ENCODE measurements at places on chromosomes 16 and 17. TPM values are rescaled to one million over a fixed set of nuclear protein-coding genes. Genes with fewer than 3 reads are reported as not detected.
A peak's percentile ranks its signal among the peaks of the same experiment; 100 is the strongest.

DNA sequence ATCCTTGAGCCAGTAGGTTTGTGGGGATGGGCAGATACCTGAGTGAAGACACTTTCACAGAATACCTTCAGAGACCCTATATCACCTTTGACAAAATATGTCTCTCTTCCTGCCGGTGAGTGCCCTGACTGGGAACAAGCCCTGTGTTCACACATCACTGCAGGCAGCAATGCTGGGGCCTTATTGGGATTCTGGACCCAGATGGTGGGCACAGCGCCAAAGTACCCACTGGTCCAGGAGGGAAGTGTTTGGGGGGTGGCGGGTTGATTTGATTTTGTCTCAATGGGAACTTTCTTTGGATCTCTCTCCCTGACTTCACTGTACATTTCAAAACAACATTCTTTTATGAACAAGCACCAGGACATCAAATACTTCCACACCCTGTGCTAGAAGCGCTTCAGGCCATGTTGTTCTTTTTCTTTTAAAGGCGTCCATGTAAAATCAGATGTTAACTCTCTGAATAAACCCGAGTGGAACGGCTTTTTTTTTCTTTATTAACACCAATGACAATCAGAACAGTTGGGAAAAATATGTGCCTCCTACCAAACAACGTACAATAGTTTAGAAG lies 62.4 kb upstream of the AKTIP start:
- H3K27ac ChIP-seq = no peak overlapping the region
- H3K4me1 ChIP-seq = no peaks in the 10 kb centered on the region

DNA sequence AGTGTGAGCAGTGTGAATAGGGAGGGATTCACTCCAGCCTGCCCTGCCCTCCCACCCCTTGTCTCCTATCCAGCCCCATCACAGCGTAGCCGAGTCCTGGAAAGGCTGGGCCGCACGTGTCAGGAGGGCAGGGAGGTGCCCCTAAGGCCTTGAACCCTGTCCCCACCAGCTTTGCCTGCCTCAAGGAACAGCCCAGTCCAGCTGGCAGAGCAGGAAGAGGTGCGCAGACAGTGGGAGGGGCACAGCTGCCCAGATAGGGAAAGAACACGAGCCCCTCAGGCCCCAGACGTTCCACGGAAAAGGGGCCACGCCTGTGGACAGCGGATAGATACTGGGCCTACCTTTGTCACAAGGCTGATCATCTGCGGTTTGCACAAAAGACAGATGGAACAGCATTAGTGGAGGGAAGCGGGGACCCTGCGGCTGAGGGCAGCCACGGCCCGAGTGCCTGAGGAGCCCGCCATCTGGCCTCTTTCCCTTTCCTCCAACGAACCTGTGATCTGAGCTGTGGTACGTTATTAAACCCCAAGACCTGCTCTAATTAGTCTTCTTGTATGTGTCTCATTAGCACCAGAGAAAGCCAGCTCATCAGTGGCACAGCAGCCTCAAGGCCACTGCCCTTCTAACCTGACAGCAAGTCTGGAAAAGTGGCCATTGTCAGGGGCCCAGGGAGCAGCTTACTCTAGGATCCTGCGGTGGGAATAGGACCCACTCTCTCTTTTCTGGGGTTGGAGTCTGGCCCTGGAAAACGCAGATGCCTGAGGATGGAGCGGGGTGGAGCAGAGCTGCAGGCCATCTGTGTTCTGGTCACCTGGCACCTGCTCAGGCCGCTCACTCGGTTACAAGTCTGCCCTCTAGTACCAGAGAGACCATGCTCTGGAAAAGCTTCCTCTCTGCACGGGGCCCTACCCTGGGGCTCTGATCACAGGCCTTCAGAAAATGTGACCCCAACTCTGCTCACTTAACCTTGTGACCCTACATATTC lies 16.3 kb downstream of the MPP3 start:
- no peak overlapping the region for H3K27ac ChIP-seq
- no peak overlapping the region for H3K4me3 ChIP-seq
- H3K36me3 ChIP-seq = peaks cover 6% of the 10 kb centered on the region
- H3K27me3 ChIP-seq = no peaks in the 10 kb centered on the region
- no peaks in the 10 kb centered on the region for H3K4me1 ChIP-seq
- DNase-seq = no peak

- peaks cover 4% of the 10 kb centered on the region for H3K4me1 ChIP-seq
- H3K36me3 ChIP-seq = peaks cover 13% of the 10 kb centered on the region
- no peak overlapping the region for H3K4me3 ChIP-seq
- no peak for DNase-seq
- H3K27ac ChIP-seq = no peak overlapping the region
Observed at GRCh38 chr16:50326835-50327465, 41.8 kb downstream of the BRD7 start.

GRCh38 chr17:49035470-49036269 lies 38.5 kb downstream of the IGF2BP1 start:
- no peak overlapping the region for H3K27ac ChIP-seq
- H3K4me3 ChIP-seq = no peak overlapping the region
- peak; percentile 32 for DNase-seq
- peaks cover 23% of the 10 kb centered on the region for H3K36me3 ChIP-seq

GRCh38 chr17:80005360-80006338 lies 30.0 kb downstream of the TBC1D16 start:
- peak; percentile 70 for DNase-seq
- peaks cover 10% of the 10 kb centered on the region for H3K4me1 ChIP-seq
- H3K27ac ChIP-seq = peak overlapping the region; percentile 1
- H3K27me3 ChIP-seq = no peaks in the 10 kb centered on the region
- H3K36me3 ChIP-seq = peaks cover 5% of the 10 kb centered on the region

- H3K4me1 ChIP-seq = peaks cover 7% of the 10 kb centered on the region
- no peak for DNase-seq
- H3K36me3 ChIP-seq = no peaks in the 10 kb centered on the region
- H3K4me3 ChIP-seq = no peak overlapping the region
- peaks cover 6% of the 10 kb centered on the region for H3K27me3 ChIP-seq
Observed at GRCh38 chr17:78284146-78284545, 52.7 kb downstream of the TMEM235 start.

- H3K27ac ChIP-seq = no peak overlapping the region
- H3K27me3 ChIP-seq = no peaks in the 10 kb centered on the region
- no peaks in the 10 kb centered on the region for H3K36me3 ChIP-seq
Observed at GRCh38 chr16:1469693-1470201, 5.1 kb downstream of the CLCN7 start.

OR4D1 gene
- not detected for total RNA-seq
